Hematopoietic multipotent progenitor cell treated with erythropoietin and hydrocortisone succinate and interleukin-3 and kit ligand, for 6 days (in vitro differentiated cells): ENCODE measurements at places on chromosomes 1 and 21.

GRCh38 chr1:26826261-26827105 is at the start of gene ZDHHC18:
ZDHHC18 (plus strand) TSS chr1:26826688; CDS start chr1:26826805, 117 bp downstream.
- DNase-seq = peak; percentile 75

- DNase-seq = no peak
Measured at GRCh38 chr21:34949030-34949429, 100.1 kb downstream of the RUNX1 start.

- DNase-seq = peak; percentile 9
Measured at GRCh38 chr1:11925938-11926292, 312 bp downstream of the KIAA2013 start.

GRCh38 chr1:10638559-10639005 is 157.9 kb downstream of the CASZ1 start:
- no peak for DNase-seq

- DNase-seq = no peak
Measured at GRCh38 chr1:37055631-37056030, 21.3 kb upstream of the GRIK3 start.

GRCh38 chr21:16500271-16500670 is 770.5 kb downstream of the USP25 start:
- no peak for DNase-seq

GRCh38 chr1:67170751-67171573 is 4.7 kb downstream of the IL23R start:
- DNase-seq = peak; percentile 33

DNA sequence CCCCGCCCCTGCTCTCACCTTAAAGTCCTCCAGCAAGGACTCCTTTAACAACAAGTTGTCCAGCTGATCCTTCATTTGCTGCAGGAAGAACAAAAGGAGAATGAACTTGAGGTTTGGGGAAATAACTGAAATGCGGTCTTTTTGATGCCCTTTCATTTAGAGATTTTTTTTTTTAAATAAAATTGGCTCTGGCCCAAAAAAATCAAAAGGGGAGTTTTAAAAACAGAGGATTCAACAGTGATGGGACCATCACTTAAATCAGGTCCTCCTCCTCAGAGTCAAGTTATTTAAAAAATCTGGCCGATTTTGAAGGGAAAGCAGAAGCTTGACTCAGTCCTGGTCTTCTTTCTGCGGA is 742 bp downstream of the IL19 start:
- DNase-seq = no peak

- DNase-seq = no peak
Measured at GRCh38 chr1:53548031-53548491, 88.9 kb downstream of the DMRTB1 start.

DNA sequence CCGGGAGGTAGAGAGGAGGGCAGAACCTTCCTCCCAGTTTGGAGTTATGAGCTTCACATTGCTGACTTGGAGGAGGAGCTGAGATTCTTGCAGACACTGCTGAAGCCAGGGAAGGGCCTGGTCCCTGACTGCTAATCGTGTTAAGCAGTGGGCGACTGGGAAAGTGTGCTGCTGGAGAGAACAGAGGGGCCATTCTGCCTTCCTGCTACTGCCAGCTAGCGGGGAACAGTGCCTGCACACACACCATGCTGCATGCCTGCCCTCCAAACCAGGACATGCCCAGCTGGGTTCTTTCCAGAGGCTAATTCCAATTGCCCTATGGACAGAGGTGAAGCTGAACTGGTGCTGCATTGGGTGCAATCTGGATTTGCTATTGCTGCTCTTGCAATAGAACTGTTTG is 281.4 kb downstream of the AJAP1 start:
- DNase-seq = no peak

GRCh38 chr1:26067432-26067911 is at the start of gene TRIM63:
TRIM63 (minus strand) TSS chr1:26067630; CDS start chr1:26067494, 136 bp downstream.
- no peak for DNase-seq

DNA sequence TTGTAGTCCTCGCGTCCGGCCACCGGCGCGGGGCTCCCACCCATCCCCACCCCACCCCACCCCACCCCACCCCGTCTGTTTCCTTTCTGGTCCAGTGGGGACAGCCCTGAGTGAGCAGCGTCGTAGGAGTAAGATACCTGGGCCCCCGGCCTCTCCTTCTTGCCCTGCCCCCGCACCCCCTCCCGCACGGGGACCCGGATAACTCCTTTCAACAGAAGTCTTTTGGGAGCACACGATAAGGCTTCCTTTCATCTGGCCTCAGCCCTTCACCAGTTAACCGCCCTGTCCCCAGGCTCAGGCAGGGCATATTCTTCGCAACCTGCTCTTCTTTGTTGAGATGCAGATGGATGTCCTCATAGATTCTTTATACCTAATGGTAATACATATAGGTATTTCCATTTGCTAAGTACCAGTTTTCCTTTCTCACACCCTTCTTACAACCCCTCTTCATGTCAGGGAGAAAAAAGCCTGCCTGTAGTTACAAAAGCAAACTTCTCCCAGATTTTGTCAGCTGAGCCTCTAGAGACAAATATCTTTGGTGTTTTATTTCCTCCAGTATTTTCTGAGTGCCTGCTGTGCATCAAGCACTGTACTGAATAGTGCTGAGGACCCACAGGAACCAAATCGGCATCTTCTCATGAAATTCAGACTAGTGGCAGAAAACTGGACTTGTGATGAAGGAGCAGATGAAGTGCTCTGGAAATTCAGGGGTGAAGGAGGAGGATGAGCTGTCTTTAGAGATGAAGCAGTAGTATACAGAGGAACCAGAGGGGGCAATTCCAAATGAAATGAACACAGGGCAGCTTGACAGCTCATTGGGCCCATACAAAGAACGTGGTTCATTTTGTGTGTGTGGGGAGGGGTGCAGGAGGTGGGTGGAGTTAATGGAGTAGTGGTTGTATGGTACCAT is 33.6 kb downstream of the SLC2A1 start:
- peak; percentile 95 for DNase-seq

GRCh38 chr1:200867018-200867811 is 5.6 kb upstream of the GPR25 start:
- no peak for DNase-seq

GRCh38 chr1:241857131-241857530 is 9.1 kb downstream of the EXO1 start:
- DNase-seq = no peak

DNA sequence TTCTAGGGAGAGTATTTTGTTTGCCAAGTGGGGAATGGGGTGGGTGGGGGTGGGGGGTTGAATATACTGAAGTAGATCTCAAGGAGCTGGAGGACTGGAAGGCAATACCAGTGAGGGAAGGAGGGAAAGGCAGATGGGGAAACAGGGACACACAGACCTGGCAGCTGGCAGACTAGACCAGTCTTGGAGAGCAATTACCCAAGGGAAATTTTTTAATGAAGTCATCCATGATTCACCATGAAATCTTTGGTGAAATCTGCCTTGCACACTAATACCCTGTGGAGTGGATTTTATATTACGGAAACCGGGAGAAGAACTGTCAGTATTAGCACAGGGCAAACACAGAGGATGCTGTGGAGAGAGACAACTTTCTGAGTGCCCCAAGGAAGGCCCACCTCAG is 29.7 kb upstream of the MARK1 start:
- DNase-seq = no peak

- no peak for DNase-seq
Measured at GRCh38 chr1:180043785-180044184, 89.2 kb downstream of the CEP350 start.

DNA sequence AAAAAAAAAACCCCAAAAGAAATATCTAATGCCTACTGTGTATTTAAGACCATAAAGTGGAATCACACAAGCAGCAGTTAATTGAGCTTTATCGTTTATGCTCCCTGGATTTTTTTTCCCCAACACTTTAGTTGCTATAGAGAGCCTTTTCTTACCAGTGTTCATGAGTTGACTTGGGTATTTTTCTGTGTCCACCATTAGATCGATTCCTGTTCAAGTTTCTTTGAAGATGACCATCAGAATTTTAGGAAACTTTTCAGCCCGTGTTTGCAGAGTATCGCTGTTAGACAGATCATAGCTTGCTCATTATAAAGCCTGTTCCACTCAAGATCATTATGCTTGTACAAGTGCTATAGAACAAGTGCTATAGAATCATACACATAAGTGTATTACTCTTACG is 1.5 kb downstream of the RALGPS2 start:
- no peak for DNase-seq

DNA sequence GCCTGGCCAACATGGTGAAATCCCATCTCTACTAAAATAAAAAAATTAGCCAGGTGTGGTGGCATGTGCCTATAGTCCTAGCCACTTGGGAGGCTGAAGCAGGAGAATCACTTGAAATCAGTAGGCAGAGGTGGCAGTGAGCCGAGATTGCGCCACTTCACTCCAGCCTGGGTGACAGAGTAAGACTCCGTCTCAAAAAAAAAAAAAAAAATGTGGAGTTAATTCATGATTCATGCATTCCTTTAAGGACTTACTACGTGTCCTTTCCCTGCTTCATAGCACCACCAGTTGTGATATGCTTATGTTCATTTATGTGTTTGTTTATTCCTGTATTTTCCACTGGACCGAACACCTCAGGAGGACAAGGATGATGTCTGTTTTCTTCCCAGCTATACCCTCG is 12.7 kb upstream of the PRELP start:
- no peak for DNase-seq

DNA sequence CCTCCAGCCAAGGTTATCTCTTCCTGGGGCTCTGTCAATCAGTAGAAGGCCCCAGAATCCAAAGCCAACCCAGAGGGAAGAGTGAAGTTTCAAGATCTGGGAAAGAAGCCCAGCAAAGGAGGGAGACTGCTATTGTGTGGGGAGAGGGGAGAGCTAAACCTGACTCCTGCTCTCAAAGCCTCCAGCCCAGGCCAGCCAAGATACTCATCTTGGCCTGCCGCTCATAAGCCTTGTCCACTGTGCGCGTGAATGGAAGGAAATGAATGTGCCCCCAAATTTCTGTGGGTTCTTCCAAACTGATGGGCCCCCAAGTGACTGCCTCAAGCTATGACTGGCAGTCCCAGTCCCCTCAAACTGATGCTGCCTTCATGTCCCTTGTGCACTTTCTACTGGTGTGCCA is 2.0 kb downstream of the PLXNA2 start:
- no peak for DNase-seq

GRCh38 chr1:202133001-202133400 is 10.3 kb downstream of the GPR37L1 start:
- DNase-seq = no peak

DNA sequence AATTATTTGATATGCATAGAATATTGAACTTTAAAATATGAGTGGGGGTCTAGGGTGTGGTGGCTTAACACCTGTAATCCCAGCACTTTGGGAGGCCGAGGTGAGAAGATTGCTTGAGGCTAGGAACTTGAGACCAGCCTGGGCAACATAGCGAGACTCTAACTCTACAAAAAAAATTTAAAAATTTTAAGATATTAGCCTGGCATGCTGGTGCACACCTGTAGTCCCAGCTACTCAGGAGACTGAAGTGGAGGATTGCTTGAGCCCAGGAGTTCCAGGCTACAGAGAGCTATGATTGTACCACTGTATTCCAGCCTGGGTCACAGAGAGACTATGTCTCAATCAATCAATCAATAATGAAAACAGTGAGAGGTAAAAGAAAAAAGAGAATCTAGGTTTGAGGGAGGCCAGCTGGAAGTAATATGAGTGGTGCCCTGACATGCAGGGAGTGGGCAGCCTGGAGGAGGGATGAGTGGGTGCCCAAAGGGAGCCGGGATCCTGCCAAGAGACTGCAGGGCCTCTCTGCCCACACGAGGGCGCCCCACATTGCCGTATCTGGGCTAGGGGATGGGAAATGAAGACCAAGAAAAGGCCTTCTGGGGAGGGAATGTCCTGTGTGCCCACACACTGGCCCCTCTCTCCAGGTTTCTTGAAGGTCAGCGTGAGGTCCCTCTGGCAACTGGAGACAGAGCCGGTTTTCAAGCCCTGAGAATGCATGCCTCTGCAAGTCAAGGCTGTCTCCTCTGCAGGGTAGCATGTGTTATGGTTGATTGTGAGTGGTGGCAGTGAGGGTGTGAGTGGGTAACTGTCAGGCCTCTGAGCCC is 93.9 kb upstream of the PPM1J start:
- DNase-seq = peak; percentile 81

DNA sequence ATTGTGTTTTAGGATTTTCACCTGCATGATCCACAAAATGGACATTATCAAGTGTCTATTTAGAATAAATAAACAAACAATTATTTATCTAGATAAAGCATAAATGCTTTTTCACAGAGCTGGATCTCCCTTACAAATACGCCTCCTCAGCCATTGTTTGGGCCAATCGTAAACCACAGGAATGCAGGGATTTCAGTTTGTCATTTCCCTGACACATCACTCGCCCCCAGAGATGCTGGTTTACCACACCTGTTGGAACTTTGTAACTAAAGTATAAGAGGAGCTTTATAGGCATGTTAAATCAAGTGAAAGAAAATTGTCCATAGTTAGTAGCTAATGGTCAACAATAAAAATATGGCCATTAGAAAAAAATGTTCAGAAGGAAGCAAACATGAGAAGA is 40.3 kb downstream of the GPR88 start:
- DNase-seq = no peak

DNA sequence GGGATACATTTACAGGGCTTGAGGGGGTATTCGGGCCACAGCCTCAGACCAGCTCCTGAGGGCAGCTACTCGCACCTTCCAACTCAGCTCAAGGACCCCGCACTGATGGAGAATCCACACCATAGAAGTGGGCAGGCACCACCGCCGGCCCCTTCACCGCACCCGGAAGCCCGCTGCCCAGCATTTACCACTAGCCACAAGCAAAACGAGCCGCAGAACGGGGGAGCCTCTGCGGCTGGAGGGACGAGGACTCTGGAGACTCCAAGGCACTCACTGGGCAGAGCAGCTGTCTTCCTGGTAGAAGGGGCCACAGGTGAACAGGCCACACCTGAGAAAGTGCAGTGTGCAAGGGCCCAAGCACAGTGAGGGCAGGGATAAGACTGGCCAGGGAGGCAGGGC is 5.4 kb downstream of the UBE2J2 start:
- DNase-seq = no peak

GRCh38 chr1:157096881-157097280 is 2.7 kb downstream of the ETV3L start:
- no peak for DNase-seq

GRCh38 chr1:180092931-180093650 is 61.6 kb upstream of the QSOX1 start:
- no peak for DNase-seq

DNA sequence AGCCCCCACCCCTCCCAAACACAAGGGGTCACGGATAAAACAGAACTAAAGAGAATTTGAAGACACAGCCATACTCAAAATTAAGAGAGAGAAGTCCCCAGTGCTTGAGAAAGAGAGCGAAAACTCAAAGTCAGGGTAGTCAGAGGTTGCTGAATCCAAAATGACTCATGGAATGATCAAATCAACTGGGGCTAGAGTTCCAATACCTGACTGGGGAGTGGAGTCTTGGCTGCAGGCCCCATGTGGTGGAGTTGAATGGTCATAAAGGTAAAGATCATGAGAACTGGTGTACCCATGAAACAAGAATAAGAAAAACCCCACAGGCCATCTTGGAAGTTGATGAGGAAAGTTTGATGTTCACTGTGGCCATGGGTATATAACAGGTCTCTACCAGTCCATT is 84.5 kb upstream of the LRRN2 start:
- DNase-seq = no peak

DNA sequence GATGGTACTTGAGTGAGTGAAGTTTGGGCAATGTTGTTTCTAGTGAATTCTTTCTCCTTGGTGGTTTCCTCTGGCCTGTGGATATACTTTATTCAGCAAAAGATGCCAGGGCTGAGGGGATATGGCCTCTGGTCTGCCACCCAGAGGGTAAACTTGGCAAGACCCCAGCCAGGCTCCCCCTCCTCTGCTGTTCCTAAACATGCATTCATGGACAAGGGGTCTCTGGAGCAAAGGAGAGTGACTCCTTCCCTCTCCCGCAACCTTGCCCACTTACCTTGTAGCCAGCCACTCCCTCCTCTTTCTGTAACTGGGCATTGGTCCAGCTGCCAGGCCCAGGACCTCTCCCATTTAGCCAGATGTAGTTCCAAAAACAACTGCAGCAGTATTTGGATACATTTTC is 43.8 kb downstream of the RUNX3 start:
- no peak for DNase-seq
